Nucleus accumbens (tissue), 56 donors: ENCODE measurements at places on chromosomes 2 and 18.

DNA sequence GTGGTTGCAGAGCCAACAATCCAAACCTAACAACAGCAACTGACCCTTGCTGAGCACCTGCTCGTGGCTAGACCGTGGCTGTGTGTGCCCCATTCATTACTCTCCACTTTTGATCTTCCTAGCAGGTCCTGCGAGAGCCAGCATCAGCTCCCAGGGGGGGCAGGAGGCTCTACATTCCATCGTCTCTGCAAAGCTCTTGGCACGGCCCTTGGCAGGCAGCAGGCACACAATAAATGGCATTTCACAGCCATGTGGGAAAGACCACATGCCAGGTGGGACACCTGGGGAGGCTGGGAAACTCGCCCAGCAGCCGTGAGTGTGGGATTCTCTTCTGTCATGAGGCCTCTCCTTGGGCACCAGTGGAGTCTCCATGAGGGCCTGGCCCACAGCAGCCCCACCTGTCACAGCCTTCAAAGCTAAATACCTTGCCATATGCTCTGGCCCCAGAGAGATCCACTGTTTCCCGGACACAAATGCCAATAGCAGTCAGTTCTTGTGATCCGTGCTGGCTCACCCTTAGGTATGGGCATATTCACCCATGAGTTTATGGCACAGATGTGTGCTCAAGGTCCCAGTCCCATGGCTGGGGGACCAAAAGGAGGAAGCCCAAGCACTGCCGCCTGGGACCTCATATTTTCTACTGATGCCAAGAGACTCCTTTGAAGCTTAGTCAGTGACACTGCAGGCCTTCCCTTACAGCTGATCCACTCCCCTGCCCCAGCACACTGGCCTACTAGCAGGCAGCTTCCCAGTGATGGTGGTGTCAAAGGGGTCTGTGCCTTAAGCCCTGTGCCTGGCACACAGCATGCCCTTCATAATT, 6.8 kb upstream of the TEX51 start:
- DNase-seq: no peak

GRCh38 chr2:136929531-136929930, 164.2 kb downstream of the THSD7B start:
- no peak for DNase-seq

- DNase-seq: no peak
Observed at GRCh38 chr18:67301592-67301991, 214.9 kb downstream of the DSEL start.

- no peak for DNase-seq
Observed at GRCh38 chr2:1236606-1237005, 176.7 kb upstream of the TPO start.

GRCh38 chr2:64934530-64934929, 54.7 kb upstream of the SLC1A4 start:
- DNase-seq: no peak

GRCh38 chr2:109435066-109435690, 178.6 kb downstream of the SEPTIN10 start:
- no peak for DNase-seq

DNA sequence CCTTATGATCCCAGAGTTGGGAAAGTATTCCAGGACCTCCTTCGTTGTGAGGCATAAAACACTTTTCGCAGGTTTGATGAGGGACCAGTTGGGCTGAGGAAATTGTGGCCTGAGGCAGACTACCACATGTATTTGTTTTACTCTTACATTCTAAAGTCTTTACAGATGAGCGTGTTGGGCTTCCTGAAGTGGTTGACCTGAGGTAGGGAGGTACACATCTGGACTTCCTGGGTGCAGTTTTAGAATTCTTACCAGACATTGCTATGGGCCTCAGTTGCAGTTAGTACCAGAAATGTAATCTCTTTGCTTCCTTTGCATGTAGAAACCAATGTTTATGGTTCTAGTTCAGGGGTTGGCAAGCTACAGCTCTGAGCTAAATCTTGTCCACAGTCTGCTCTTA, 48.7 kb downstream of the COA5 start:
- no peak for DNase-seq

DNA sequence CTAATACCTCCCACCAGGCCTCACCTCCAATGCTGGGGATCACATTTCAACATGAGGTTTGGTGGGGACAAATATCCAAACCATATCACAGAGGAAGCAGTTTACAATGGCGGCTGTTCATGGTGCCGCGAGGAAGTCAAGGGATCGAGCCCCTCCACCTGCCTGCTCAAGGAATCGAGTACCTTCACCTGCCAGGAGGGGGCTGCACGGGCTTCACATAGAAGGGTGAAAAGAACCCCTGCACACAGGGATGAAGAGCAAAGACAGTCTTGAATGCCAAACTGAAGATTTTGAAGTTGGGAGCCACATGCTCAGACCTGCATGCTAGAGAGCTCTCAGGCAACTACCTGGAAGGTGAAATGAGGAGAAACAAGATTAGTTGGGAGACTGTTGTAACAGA, 110.3 kb downstream of the KCNF1 start:
- no peak for DNase-seq

DNA sequence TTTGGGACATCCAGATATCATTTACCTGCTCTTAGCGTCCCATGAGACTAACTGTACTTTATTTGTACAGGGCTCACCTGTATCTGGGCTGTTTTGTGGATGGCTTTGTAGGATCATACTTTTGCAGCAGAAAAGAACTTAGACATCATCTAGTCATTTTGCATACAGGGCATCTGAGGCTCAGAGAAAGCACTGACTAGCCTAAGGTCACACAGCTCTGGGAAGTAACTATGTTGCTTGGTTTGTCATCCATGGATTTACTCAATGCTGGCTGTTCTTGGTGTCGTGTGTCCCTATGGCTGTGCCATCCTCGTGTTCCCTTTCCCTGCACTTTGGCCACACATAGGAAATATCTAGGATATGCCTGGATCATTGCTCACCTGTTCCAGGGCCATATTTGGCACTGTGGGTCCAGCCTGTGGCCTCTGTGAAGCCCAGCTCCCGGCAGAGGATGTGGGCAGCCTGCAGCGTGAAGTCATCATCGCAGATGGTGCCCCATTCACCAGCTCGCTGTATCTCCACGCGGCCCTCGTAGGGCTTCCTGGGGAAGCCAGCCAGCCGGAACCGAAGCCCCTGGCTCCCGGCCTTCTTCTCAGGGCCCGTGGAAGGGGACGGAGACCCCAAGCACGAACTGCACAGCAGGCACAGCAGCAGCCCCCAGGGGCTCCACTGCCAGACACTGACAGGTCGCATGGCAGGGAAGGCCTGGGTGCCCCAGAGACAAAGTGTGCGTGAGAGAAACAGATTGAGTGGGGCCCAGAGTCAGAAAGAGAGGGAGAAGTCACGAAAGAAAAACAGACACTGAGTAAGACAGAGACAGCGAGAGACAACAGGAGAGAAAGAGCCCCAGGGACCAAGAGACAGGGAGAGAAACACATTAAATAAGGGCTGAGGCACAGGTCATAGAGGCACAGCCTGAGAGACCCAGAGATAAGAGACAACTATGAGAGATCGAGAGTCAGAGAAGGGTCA, 1.5 kb downstream of the LOXL3 start:
- no peak for DNase-seq

- no peak for DNase-seq
Observed at GRCh38 chr2:210715560-210716082, 159.2 kb downstream of the CPS1 start.

DNA sequence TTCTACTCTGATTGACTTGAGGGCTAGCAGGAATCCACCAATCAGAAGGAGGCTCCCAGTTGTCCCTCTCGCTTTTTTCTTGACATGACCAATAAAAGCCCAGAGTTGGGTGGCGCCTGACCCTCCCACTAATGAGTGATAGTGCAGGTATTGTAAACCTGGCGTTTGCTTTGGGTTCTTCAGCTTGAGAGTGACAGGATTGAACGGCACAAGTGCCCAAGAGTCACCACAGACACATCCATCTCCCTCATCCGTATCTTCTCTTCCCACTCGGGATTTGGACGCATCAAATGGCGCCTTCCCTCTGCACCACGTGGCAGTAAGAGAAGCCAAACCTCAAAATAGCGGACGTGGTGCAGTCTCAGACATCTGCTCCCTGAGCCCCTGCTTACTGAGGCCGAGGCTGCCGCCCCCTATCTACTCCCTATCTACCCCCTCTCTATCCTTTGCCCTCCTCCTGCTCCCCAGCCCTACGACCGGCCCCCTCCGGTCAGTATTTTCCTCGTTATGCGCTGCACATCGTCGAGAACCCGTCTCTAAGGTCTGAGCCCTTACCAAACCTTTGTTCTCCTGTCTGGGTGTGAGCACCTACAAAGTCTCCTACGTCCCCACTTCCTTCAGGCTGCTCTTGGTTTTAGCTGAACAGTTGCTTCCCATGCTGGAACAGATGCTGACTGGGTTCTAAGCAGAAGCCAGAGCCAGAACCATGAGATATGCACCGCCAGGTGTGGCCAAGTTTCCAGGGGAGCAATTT, 881 bp upstream of the FAM161A start:
- peak; percentile 88 for DNase-seq

DNA sequence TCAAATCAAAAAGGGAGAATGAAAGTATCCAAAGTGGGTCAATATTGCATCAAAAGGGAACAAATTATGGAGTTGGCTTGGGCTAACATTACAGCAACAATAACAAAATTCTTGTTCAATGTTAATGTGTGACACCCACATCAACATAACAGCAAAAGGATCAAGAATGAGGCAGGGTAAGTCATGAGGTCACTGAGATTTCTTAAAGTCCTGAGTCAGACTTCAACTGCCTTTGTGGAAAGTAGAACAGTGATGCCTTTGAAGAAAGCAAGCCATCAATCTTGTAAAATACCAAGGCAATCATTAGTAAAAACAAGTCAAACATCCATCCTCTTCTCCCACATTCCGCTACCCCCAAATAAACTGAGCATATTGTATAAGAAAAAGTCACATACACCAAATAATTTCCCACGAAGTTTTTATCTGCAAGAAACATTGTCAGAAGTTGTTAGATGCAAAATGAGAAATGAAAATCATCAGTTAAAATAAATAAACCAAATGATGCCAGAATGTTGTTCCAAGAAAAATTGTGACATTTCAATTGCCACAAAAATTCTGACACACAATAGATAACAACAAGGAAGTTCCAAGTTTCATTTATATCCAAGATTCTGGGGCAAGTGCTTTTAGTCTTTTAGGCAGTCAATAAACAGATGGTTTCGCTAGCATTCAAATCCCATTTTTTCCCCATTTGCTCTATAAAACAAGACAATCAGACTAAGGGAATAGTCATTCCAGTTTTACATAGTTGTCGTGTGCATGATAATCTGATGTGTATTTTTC, 216.1 kb upstream of the SETBP1 start:
- DNase-seq: no peak

- DNase-seq: no peak
Observed at GRCh38 chr2:30362468-30363081, 84.5 kb upstream of the LCLAT1 start.

DNA sequence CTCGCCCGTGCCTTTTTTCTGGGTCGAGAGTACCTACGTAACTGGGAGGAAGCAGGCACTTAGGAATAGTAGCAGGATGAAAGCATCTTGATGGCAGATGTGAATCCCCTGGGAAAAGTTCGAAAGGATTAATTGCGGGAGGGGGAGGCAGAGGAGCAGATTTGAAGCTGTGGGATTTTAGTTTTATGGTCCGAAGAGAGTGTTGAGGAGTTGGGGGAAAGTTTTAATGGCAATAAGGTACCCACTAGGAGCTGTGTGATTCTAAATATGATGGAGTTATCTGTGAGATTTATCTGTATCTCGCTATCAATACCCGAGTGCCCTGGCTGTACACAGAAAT, 1.1 kb downstream of the AGFG1 start:
- no peak for DNase-seq

- DNase-seq: no peak
Observed at GRCh38 chr2:234702731-234703225, 205.9 kb upstream of the ARL4C start.

GRCh38 chr2:40416486-40416885, 35.4 kb downstream of the SLC8A1 start:
- DNase-seq: no peak

DNA sequence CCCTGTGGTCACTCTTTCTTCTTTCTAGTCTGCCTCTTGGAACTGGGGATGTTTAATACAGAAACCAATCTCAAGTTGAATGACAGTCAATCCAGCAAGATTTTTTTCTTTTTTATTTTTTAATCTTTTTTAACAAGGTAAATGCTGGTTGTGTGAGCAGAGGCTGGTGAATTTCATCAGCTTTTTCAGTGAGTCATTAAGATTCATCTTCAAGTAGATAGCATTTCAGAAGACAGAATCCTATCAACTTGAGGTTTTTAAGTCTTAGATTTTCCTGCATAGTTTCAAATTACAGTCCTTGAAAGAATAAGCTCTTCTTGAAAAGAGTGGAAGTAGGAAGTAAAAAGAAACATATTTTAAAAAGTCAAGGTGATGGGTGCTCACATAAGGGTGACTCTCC, 12.4 kb downstream of the SLC8A1 start:
- no peak for DNase-seq

- DNase-seq: peak; percentile 94
Observed at GRCh38 chr2:86195055-86195807, at the start of gene IMMT. IMMT (minus strand) TSS chr2:86195462; CDS start chr2:86195382, 80 bp downstream.

DNA sequence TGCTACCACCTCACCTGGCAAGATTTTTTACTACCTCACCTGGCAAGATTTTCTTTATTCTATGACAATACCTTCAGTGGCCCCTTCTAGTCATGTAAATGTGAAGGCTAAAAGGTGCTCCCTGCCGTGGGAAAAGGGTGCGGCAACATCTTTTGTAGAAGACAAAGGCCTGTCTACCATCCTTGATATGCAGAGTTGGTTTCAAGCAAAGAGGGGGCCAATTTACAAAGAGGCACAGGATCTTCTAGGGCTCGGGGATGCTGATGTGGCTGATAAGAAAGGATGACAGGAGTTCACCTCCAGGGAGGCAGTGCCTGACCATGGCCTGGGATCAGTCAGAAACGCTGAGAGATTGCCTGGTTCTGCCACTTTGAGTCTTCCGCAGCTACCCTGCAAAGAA, 165.4 kb upstream of the SLC1A4 start:
- DNase-seq: no peak

DNA sequence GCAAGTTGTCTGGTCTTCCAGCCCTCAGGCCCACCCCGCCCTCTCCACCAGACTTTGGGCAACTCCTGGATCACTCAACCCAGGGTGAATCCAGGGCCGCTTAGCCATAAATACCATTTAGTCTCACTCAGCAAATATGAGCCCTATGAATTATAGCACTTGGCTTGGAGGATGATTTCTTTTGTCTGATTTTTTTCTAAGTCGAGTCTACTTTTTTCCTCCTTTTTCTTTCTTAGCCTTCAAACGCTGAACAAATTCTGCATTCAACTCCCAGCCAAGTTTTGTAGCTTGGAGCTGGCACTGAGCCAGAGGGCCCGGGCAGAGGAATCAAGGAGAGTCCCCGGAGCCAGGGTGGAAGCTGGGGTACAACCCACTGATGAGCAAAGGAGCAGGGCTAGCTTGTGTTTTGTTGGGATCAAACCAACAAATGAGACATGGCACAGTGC, 48.7 kb downstream of the SERTAD2 start:
- no peak for DNase-seq
